NCI-H187 treated with DMSO at 0.1 percent for 48 hours (cell line): ENCODE measurements at places on chromosomes 1 and 21.
A peak's percentile ranks its signal among the peaks of the same experiment; 100 is the strongest.

DNA sequence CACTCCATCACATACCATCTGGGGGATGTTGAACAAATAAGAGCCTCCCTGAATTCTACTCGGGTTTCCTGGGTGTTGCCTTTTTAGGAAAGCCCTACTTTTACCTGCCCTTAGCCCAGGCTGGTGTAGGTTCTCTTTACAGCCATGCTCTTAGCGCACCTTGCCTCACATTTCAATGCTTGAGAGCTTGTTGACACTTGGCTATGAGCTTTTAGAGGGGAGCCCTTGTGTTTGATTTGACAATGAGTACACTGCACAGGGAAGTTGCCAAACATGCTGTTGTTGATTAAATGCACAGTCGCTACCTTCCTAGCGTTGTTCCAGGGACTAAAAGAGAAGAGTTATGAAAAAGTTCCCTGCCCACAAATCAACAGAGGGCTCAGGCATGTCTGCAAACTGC, 103.8 kb downstream of the TRABD2B start:
- DNase-seq: peak; percentile 75

DNA sequence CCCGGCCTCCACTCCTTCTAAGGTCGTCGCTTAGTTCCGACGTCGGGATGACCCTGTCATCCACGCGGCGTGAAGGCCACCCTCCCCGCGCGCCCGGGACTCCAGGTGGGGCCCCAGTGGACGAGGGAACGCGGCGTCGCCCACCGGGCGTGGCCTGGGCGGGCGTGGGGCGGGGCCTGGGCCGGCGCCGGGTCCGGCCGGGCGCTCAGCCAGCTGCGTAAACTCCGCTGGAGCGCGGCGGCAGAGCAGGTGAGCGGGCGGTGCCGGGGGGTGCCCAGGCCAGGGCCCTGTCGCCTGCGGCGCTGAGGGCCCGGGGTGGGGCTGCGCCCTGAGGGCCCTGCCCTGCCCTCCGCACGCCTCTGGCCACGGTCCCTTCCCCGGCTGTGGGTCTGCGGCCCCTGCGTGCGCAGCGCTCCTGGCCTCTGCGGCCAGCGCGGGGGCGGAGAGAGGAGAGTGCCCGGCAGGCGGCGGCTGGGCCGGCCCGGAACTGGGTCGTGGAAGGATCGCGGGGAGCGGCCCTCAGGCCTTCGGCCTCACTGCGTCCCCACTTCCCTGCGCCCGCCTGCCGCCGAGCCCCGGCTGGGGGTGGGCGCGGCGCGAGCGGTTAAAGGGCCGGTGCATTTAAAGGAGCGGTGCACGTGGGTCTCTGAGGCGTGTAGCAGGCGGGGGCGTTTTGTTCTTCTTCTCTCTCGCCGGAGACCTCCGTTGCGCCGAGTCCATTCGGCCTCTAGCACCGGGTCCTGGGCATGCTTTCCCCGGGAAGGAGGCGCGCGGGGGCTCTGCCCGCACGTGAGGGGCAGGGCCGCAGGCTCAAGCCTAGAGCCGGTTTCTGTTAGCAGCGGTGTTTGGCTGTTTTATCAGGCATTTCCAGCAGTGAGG, at the start of gene PSEN2:
PSEN2 (plus strand) TSS at position 216 of the 879 bp plus-strand sequence. CDS start 11,292 bp downstream, outside the sequence.
- DNase-seq: no peak

GRCh38 chr1:184489908-184490307, 103.1 kb downstream of the C1orf21 start:
- DNase-seq: no peak

DNA sequence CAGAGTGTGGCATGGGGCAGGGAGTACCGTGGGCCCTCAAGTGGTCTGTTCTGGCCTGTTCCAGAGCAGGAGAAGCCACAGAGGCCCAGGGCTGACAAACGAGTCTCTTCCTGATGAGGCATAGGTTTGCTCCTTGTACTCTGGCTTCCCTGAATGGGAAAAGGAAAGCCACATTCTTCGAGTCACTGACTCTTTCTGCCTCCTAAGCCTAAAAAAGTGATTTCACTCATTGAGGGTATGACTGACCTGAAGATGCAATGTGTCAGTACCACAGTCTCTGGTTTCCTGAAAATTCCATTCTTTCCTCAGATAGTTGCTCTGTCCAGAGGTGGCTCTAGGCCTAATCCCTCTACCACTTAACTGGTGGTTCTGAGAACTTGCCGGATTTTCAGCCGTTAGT, 92.3 kb downstream of the KCNN3 start:
- no peak for DNase-seq

GRCh38 chr1:36320291-36320761, 3.1 kb downstream of the EVA1B start:
- no peak for DNase-seq

- no peak for DNase-seq
These were observed 6.4 kb upstream of the GBP5 start for GRCh38 chr1:89279011-89279466.

DNA sequence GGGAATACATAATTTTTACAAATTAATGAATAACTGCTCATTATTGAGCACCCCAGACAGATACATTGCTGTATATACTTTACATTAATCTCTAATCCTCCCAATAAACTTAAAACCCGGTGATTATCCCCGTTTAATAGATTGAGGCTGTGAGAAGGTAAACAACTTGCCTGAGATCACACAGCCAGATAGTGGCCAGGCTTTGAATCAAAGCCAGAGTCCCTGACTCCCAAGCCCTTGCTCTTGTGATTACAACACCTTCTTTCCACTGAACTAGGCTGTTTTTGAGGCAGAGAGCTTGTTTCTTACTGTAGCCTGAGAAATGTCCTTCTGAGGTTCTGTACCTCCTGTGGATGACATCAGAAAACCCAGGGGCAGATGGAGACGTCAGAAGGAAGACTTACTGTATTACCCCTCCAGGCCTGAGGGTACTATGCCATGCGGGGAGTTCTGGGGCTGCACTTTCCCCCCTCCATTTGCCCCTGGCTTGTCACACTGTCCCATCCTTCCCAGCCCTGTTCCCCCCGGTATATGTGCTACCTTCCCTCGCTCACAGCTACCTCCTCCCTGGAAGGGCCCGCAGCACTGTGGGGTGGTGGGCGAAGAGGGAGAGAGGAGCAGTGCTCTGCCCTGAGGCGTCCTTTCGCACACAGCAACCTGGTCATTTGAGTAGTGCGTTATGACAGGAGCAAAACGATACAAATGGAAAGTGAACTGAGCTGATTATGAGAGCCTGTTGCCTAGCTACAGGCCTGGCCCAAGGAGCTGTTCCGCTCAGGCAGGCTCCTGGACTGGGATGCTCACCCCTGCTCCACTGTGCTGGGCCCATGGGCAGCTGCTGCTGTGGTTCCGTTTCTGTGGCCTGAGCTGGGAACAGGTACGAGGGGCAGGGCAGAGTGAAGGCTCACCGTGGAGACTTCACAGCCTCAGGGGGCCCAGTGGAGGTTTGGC, 4.6 kb downstream of the KCNC4 start:
- DNase-seq: no peak

DNA sequence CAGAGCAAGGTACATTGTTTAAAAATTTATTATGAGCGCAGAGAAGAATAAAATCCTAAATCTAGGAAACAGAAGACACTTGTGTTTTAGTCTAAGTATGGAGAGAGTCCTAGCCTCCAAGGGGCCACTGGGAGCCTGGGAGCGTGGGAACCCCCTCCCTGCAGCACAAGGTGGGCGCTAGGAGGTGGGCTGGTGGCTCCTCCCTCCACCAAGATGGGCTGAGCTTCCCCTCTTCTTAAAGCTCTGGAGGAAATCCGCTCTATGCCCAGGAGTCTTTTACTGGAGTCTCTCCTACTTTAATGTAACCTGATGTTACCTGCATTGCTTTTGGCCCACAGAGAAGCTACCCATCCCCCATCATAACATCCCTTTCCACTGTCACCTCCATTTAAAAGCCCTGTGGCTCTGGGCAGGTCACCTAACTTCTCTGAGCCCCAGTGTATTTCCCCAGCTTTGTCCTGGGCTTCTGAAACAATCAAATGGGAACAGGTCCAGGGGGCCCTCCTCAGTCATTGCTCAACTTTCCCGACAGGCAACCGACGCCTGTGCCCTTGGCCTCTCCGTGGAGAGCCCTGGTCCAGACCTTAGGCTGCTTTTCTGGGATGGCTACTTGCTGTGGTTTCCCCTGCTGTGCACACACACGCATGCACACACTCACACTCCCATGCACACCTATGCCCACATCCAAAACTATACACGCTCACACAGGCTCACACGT, 181.5 kb downstream of the NPHP4 start:
- DNase-seq: no peak

DNA sequence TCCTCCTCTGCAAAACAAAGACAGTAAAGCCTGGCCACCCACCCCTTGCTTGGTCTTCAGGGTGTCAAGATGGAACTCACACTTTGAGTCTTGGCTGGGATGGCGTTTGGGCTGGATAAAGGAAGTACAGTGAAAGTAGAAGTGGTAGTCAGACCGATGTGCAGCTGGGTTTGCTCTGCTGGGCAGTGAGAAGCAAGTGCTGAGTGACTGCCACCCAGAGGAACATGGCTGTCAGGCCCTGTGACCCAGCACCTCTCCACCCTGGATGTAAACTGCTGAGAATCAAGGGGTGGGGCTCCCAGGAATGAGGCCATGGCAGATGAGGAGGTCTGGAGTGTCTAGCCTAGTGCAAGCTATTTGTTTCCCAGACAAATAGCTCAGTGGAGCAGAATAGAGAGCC, 51.2 kb downstream of the POFUT2 start:
- DNase-seq: no peak

GRCh38 chr1:25137521-25138395, 94.5 kb downstream of the SYF2 start:
- DNase-seq: no peak

GRCh38 chr1:19327736-19328135, 15.6 kb downstream of the SLC66A1 start:
- DNase-seq: no peak

DNA sequence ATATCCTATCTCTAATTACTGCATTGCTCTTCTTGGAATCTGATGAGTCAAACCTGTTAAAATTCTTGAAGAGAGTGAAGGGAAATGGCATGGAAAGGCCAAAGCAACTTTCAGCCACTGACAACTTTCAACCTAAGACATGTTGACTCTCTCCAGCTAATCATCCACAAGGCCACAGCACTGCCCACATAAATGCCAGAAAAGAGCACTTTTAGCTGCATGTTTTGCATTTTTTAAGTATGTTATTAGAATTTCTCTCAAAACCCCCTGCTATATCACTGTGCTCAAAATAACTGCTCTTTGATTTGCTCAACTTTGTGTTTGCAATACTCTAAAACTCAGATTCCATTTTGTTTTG, 352.5 kb downstream of the ADGRL2 start:
- no peak for DNase-seq

DNA sequence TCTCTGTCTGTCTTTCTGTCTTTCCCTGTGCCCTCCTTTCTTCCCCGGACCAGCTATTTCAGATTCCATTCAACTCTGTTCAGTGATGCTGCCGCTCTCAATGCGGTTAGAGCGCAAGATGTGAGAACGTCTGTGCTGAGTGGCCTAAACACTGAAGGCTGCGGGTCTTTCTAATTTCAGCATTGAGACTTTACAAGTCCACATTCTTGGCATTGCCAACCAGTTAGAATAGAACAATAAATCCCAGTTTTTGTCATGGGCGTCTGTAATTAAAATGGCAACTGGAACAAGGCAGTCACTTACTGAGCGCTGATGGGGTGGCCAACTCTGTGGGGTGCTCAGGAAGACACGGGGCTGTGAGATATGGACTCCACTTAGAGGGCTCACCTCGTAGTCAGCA, 112.8 kb downstream of the DHRS3 start:
- no peak for DNase-seq

- no peak for DNase-seq
These were observed 393.4 kb upstream of the KAZN start for GRCh38 chr1:14205066-14205465.

DNA sequence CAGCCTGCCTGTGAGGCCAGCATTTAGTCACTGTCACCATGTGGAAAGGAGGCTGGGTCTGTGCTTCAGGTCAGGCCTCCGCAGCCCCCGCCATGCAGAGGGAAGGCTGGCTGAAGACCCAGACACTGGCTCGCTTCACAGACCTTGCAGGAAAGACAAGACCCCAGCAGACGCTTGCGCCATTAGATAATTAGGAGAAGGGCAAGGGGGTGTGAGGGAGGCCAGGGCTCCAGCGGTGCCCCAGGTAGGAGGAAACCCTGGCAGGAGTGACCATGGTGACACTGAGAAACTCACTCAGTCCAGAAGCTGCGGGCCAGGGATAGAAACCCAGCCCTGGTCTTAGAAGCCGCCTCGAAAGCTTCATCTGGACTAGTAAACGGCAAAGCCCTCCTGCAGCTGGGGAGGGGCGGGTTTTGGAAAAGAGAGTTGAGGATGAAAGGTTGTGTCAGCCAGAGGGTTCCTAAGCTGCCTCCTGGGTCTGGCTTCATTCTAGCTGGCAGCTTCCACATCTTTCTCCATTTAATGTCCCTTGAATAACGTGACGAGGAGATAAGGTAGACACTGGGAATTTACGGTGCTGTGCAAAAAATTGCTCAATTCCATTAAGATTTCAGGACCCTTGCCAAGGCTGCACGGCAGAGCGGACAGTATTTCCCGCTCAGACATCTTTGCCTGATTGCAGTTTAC, 294.1 kb upstream of the VAMP3 start:
- no peak for DNase-seq

DNA sequence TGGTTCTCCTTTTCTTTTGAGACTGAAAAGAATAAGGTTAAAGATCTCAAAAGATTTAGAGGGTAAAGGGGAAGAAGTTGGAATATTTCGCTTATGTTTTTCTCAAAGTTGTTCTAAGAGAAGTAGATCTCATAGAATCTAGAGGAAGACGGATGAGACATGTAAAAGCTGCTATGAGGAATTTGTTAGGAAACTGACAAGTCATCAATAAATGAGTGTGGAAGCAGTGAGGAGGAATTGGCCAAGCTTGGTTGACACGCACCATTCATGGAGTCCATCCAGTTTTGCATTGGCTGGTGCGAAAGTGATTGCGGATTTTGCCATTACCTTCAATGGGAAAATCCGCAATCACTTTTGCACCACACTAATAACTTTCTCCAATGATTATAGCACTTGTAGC, 20.0 kb downstream of the SLAMF6 start:
- no peak for DNase-seq
